ENCODE measurements at places on chromosomes 12 and 14. TPM values are rescaled to one million over a fixed set of nuclear protein-coding genes. Genes with fewer than 3 reads are reported as not detected.
A peak's percentile ranks its signal among the peaks of the same experiment; 100 is the strongest.

DNA sequence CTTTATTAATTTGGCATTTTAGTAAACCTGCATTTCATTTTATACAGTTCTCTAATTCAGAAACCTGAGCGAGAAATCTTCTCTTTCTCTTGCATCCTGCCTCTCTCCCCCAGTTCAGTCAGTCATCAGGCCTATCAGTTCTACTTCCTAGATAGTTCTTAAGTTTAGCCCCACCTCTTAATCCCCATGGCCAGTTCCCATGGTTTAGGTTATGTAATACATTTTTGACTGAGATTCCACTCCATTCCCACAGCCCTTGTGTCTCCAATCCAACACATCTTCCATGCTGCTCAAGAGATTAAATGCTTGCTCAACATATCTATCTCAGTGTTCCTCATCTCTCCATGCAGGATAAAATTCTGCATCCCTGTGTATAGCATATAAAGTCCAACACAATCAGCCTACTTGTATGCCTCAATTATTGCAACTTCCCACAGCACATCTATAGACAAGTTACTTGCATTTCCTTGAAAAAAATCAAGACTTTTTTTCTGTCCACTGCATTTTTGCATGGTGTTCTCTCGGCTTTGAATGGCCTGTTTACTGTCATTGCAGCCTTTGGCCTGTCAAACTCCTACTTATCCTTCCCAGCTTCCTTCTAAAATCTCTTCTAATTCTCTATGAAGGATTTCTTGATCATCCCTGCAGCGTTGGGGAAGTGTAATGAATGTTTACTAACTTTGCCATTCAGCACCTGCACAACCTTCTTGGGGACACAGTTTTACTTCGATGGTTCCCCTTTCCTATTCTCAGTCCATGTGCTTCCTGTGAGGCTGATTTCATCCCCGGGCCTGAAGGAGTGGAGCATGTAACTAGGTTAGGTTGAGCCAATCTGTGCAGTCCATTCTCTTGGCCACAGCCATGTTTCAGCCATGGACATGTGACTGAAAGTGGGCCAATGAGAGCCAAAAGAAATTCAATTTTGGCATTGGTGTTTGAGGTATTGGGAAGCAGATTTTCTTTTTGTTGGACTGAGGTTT is 80.8 kb downstream of the DACT1 start:
- DNase-seq: no peak

GRCh38 chr12:54154681-54155186 is 34.1 kb downstream of the SMUG1 start:
- no peak for DNase-seq

GRCh38 chr14:71130491-71131179 is 223.4 kb downstream of the PCNX1 start:
- DNase-seq: no peak

DNA sequence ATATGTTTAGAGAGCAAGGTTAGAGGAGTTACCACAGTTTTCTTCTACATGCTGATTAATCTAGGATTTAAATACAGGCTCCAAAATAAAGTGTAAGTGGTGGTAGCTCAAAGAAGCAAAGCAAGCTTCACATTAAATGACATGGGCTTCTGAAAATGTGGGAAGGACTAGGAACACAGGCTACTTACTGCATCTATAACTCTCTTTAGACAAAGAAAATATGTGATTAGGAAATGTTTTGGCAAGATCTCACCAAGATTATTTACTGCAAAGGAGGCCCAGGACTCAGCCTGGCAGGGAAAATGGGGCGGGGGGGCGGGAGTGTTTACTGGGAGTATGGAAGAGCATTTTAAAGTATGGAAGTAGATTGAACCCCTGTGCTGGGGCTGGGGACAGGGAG is 39.4 kb downstream of the ETV6 start:
- DNase-seq: no peak

GRCh38 chr14:106308839-106309389 is 782.5 kb downstream of the TMEM121 start:
- DNase-seq: no peak

DNA sequence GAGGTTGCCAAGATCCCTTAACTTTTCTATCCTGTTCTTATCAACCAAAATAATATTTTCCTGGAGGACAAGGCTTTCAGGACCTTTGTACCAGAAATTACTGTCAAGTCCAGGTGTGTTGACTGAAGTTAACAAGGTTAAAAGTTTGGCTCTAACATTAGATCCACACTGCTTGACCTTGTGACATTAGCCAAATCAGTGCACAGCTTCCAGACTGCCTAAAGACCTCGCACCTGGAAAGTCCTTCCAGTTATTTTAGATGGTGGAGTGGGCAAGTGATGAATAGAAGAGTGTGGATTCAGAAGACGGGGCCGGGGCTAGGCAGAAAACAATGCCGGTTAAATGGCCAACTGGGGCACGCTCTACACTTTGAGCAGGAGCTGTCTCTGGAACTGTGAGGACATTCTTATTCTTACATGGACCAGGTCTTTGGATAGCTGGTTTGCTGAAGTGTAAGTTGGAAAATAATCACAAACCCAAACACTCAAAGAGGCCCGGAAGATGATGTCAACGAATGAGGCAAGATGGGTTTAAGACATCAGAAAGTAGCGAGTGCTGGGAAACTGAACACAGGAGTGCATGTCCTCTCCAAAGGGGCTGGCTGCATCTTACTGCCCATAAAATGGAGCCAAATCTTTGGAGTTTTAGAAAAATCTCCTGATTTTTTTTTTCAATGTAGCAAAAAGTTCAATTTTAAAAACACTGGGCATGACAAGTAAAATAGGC is 56.3 kb downstream of the NIN start:
- DNase-seq: no peak

DNA sequence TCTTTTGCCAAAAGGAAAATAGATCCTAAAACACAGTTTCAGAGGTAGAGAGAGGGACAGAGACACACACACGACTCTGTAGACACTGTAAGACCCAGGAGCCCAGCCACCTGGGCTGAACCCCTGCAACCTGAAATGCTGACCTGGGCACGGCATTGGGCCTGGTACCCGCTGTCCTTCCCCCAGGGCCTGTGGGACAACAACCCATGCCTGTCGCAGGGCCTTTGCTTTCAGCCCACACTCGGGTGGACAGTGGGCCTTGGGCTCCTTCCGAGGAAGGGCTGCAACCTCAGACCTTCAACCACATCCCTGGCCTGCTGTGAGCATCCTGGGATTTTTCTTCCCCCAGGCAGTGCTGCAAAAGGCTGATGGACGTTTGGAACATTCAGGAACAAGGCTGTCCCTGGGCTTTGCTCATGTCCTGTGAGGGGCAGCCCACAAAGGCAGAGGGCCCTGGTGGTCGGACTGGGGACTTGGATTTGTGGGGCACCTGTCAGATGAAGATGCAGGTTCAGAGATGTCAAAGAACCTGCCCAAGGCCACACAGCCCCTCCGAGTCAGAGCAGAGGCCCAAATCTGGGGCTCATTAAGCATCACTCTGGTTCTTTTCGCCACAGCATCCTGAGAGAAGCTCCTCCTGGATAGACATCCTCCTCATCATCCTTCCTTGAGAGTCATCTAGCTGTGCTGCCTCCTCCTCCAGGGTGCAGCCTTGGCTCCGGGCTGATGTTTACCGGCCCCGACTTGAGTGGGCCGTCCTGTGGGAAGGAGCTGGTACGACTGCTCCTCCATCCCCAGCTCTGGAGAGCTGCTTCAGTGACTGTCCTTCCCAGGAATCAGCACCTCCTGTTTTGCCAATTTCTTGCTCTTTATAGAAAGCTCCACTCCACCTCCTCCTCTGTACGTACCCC is 32.7 kb downstream of the CCDC92 start:
- no peak for DNase-seq

- DNase-seq: no peak
These were observed 77.2 kb downstream of the ARL6IP4 start for GRCh38 chr12:123057513-123058265.

DNA sequence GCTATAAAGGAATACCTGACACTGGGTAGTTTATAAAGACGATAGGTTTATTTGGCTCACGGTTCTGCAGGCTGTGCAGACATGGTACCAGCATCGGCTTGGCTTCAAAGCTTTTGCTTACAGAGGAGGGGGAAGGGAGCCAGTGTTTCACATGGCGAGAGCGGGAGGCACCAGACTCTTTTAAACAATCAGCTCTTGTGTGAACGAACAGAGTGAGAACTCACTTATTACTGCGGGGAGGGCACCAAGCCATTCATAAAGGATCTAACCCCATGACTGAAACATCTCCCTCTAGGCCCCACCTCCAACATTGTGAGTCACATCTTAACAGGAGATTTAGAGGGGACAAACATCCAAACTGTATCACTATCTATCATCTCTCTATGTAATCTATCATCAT is 227.4 kb downstream of the TMEM132D start:
- no peak for DNase-seq

GRCh38 chr12:111494676-111495075 is 89.0 kb downstream of the SH2B3 start:
- no peak for DNase-seq

- DNase-seq: no peak
These were observed 1.6 kb downstream of the AGAP2 start for GRCh38 chr12:57736741-57737466.

DNA sequence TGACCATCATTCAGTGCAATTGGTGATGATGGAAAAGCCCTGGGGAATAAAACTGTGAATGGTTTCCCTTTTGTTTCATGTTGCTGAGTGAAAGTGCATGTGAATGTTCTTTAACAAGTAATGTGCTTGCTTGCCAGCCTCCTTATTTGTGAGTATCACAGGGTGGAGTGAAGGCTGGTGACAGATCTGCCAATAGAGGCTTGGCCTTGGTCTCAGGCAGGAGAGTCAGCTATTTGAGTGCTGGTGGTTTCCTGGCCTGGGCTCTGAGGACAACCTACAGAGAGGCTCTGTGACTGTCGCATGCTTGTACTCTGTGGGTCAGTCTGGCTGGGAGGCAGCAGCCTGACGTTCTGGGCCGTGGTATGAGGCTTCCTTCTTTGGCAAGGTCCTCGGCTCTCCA is 20.7 kb downstream of the KRT85 start:
- DNase-seq: no peak

- DNase-seq: peak; percentile 83
These were observed 30.3 kb downstream of the DMAC2L start for GRCh38 chr14:50342221-50343078.

DNA sequence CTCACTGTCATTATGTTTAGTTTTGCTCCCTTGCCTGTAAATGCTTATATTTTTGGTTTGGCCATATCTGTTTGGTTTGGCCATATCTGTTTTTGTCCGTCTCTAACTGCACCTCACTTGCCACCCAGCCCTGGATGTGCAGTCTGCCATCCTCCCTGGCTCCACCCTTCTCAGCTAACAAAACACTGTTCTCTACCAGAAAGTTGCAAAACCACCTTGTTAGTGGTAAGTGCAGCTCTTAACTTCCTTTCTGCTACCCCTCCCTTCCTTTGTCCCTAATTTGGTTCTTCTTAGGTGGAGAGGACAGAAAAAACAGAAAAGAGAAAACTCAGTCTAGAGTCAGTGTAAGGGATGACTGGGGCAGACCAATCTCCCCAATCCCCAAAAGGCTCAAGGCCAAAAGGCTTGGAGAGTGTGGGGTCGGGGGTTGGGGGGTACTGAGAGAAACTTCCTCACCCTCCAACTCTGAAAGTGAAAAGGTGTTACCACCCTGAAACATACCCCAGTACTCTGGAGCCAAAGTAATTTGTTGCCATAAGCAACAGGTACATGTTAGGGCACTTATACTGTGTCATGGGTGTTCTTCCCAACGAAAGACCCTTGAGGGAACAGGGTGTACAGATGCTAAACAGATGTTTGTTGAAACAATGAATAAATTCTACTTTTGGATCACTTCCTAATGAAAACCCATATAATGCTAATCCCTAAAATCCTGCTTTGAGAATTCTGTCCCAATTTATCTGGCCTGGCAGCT is 5.0 kb downstream of the BIN2 start:
- no peak for DNase-seq

DNA sequence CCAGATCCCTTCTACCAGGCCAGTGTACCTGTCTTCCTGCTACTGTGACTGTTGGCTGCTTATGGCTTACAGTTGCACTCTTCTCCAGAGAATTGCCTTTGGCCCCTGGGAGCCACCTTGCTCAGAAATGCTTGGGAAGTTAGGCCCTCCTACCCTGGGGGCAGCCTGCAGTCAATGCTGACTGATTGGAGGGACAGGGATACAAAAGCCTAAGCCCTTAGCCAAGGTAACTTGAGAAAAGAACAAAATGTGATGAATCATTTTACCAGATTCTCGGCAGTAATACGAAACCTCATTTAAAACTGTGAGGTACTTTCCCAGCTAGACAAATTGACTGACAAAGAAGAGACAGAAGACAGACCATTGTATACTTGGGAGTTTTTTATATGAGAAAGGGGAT is 47.3 kb downstream of the PTCSC3 start:
- no peak for DNase-seq

DNA sequence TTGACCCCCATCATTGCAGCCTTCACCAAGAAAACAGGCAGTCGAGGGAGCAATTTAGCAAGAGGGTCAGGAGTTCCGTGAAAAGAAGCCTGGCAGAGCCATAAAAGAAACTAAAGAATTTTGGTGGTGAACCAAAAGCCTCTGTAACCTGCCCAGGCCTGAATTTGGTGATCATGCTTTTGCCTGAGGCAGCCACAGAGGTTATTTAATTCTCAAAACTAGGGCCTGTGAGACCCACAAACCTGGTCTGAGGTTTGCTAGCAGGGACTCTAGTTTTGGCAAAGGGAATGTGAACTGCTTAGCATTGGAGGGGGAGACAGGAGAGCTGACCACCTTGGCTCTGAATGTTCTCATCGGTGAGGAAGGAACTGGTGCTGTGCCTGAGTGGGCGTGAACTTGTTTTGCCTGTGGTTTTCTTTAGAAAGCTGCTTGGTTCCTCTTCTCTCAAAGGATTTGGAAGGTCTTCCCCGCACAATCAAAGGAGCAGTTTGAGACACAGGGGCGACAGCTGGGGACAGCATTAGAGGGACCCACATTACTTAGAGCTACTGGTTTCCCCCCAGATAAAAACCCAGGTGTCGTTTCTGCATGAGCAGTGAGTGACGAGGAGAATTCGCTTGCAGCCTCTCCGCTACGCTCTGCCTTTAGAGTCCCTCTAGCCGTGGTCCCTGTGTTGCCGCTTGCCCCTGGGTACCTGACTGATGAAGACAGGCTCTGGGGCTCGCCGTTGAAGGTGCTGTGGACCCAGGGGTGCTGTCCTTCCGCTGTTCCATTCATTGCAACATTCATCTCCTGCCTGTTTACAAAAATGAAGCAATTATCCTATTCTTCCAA is 12.6 kb upstream of the WNT5B start:
- DNase-seq: no peak

GRCh38 chr12:101564912-101565311 is 29.9 kb upstream of the MYBPC1 start:
- no peak for DNase-seq

- no peak for DNase-seq
These were observed 114.4 kb downstream of the TBX5 start for GRCh38 chr12:114291389-114292060.

Gene PYGL
- total RNA-seq: 8.5 TPM

Gene PMEL
- total RNA-seq: not detected

Gene C1S
- 35.7 TPM for total RNA-seq

Gene CLEC7A
- total RNA-seq: 8.6 TPM

Gene KRT2
- not detected for total RNA-seq

Gene KMT2D
- 110 TPM for total RNA-seq

Gene ADAM21
- total RNA-seq: 0.82 TPM

Gene KRT85
- total RNA-seq: not detected
